ENCODE measurements at places on chromosomes 5 and 9. TPM values are rescaled to one million over a fixed set of nuclear protein-coding genes. Genes with fewer than 3 reads are reported as not detected.

- no peak for DNase-seq
These were observed 530.8 kb upstream of the CLINT1 start for GRCh38 chr5:158389786-158390185.

DNA sequence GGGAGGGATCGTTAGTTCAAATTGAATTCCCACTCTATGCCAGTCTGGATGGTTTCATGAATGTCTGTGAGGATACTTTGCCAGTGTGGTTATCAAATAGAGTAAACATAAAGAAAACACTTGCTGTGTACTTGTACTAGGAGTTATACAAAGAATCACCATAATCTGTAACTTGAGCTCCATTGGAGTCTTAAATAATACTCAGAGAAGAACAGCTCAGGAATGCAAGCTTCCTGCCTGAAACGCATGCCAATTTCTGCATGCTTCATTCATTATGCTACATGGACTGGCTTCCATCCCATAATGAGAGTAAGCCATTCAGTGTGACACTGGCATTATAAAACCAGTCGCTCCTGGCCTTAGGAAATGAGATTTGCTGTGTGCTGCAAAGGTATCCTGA, 351.4 kb downstream of the SEMA5A start:
- no peak for DNase-seq

DNA sequence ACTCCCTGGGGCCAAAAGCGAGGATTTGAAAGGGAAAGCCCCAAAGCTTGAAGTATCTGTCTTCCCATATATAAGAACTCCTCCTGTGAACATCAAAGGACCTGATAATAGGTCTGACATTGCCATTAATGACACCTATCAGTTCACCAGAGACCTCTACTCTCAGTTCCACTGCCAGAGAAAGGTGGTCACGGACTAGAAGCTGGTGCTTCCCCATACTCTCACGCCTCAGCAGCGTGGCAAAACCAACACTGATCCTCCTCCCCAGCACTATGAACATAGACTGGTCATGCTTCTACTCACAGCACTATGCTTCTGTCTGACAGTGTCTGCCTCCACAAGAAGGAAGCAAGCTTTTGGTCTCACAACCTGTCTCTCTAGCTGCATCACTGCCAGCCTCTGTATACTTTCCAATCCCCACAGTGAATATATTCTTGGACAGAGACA, 37.9 kb downstream of the NRG2 start:
- DNase-seq: no peak

GRCh38 chr5:175538576-175538975, 60.2 kb downstream of the SFXN1 start:
- no peak for DNase-seq

- DNase-seq: no peak
These were observed 18.8 kb upstream of the RPS23 start for GRCh38 chr5:82296929-82297328.

DNA sequence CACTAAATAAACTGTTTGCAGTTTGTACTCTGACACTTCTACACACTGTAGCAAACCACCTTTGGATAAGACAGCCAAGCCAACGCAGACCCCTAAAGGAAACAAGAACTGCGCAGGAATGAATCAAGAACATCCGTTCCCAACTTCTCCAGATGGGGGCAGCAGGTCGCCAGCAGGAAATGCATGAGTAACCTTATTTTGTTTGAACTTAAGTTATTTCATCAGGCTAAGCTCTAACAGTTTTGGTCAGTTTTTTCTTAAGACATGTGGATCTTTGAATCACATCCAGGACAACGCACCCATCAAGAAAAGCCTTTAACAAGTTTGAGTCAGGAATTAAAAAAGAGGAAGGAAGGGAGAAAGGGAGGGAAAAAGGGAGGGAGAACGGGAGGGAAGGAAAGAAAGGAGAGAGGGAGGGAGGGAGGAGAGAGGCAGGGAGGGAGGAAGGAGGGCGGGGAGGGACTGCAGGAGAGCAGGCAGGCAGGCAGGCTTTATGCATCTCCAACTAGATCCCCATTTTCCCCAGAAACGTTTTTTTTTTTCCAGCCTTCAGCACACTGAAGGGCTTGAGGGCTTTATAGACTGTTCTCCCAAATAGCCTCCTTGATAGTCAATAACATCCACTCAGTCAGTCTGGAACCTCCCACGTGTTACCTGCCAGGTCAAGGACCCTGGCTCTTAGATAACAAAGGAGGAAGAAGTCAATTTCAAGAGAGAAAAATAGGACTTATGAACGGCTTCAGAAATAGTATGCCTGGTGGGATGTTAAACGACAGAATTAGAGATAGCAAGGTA, 22.2 kb downstream of the BHMT start:
- peak; percentile 70 for DNase-seq

GRCh38 chr5:42950456-42951292, 89.4 kb downstream of the ANXA2R start:
- peak; percentile 65 for DNase-seq

- DNase-seq: no peak
These were observed 2.8 kb upstream of the SARDH start for GRCh38 chr9:133740911-133741310.

DNA sequence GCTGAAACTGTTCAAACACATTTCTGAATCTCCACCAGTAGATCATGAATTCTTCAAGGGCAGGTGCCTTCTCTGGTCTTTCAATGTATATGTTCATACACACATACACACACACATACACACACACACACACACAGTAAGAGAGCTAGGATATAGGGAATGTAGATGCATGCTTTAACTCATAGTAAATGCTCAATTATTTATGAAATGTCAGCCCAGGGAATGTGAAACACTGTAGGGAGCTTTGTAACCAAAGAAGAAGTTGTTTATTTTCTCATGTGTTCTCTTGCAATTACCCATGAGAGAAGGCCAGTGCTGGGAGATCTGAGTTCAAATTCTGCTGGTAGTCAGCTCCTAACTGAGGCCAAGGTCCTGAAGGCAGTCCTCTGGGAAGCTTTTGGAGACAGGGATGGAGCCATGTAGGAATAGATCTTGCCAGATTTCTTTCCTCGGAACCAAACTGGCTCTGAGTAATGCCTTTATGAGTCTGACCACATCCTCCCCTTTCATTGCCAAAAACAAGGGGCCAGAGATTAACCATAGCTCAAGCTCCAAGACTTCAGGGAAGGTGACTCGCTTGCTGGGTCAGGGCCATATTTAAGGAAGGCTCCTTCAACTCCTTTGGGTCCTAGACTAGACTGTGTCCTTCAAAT, 487.0 kb upstream of the TNC start:
- no peak for DNase-seq

DNA sequence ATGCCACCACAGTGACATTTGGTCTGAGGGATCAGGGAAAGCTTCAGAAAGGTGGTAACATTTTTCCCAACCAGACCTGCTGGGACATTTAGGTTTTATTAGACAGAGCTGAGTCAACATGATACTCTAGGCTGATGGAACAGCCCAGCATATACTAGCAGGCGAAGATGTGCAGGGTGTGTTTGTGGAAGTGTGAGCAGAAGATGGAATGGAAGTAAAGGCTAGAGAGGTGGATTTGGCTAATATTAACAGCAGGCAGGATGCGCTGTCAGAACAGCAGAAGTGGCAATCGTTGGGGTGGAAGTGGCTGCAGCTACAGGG, 340.6 kb downstream of the ASTN2 start:
- DNase-seq: no peak

- no peak for DNase-seq
These were observed 392.0 kb downstream of the GADD45G start for GRCh38 chr9:89996773-89997172.

DNA sequence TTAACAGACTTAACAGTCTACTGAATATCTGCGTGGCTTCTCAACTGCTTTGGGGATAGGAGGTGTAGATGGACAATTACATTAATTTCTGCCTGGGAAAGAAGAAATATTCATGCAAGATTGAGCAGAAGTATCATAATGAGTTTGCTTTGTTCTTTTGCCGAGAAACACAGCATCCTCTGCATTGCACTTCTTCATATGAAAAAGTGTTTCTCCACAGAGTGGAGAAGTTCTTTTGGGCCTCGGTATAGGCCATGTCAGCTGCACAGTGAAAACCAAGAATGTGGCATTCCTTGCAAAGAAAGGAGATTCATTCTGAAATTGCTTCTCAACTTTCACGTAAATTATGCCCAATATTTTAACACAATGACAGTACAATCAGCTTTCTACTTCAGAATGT, 17.6 kb upstream of the SNX2 start:
- no peak for DNase-seq

- DNase-seq: peak; percentile 60
These were observed 132.4 kb upstream of the EPB41L4A start for GRCh38 chr5:112551419-112552032.

- DNase-seq: no peak
These were observed 113.1 kb downstream of the HTR4 start for GRCh38 chr5:148541054-148541835.

- no peak for DNase-seq
These were observed 158.6 kb upstream of the GLRA1 start for GRCh38 chr5:152083231-152083630.

DNA sequence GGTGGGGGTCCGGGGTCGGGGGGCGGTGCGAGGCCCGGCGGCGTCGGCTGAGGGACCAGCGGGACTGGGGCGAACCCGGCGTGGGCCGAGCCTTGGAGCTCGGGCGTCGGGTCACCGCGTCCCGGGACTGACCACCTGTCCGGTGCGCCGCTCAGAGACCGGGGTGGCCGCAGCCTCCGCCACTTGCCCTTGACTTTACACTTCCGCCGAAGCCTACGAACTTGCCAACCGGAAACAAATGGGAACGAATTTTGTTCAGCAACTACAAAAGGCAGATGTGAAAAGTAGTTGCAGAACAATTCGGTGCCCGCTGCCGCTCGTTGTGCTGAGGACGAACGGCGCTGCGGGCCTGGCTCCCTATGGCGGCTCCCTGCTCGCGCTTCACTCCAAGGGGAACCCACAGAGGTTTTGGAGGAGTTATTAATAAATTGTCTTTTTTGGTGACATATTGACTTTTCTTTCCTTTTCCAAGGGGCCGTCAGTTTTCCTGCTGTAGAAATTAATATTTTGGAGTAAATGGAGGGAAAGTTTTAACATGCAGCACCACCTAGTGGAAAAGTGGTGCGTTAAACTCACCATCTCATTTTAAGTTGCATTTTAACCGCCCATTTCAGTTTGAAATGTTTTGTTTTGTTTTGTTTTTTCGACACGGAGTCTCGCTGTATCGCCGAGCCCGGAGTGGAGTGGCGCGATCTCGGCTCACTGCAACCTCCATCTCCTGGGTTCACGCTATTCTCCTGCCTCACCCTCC, 490 bp downstream of the PCBD2 start:
- peak; percentile 69 for DNase-seq

- DNase-seq: no peak
These were observed 285.6 kb downstream of the PRR16 start for GRCh38 chr5:120749737-120750136.

GRCh38 chr9:6128030-6128429, 87.6 kb upstream of the IL33 start:
- DNase-seq: no peak

GRCh38 chr5:40437452-40437861, 242.3 kb upstream of the PTGER4 start:
- no peak for DNase-seq

- no peak for DNase-seq
These were observed 4.8 kb upstream of the HOMER1 start for GRCh38 chr5:79518718-79519117.

GRCh38 chr9:120177121-120177520, 402.8 kb downstream of the CDK5RAP2 start:
- no peak for DNase-seq

DNA sequence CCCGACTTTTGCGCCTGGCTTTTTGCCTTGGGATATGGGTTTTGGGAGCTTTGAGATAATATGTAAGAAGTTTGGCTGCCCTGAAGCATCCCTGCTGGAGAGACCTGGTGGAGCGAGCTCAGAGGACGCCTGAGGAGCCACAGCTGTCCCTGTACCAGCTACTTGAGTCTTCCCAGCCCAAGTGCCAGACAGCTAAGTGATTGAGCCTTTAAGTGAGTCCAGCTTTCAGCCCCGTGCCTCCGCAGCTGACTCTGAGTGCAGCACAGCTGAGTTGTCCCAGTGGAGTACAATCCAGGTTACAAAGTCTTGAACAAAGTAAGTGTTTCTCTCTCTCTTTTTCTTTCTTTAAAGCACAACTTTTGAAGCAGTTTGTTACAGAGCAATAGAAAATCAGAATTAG, 203.8 kb upstream of the DAP start:
- DNase-seq: no peak

GRCh38 chr9:135801070-135801469, 99.1 kb downstream of the KCNT1 start:
- no peak for DNase-seq

- DNase-seq: no peak
These were observed 32.1 kb upstream of the HSD17B4 start for GRCh38 chr5:119420169-119420568.

GRCh38 chr5:159096243-159096923, 3.3 kb downstream of the EBF1 start:
- DNase-seq: no peak

Gene PRRC1
- 39.4 TPM for total RNA-seq

Gene PRLR
- not detected for total RNA-seq

Gene SLC22A4
- total RNA-seq: not detected

Gene POLK
- 27.1 TPM for total RNA-seq

Gene C6
- not detected for total RNA-seq

Gene ANKRD18B
- 0.97 TPM for total RNA-seq

Gene ADGRV1
- total RNA-seq: not detected

Gene TMEM171
- not detected for total RNA-seq

Gene GABRA1
- not detected for total RNA-seq

Gene PLPPR1
- total RNA-seq: not detected

Gene RASEF
- total RNA-seq: not detected

Gene HTR4
- not detected for total RNA-seq

Gene TMOD1
- total RNA-seq: 0.45 TPM

Gene CCDC192
- total RNA-seq: not detected

Gene OBP2B
- total RNA-seq: not detected

Gene DDX4
- total RNA-seq: 0.48 TPM
